Cortex of kidney (tissue), 1 donor: ENCODE measurements at places on chromosomes 1 and 21.

GRCh38 chr1:104463126-104463697 lies 713.5 kb downstream of the AMY1C start:
- no peak for DNase-seq

- DNase-seq, result peak; percentile 77
These were observed 39.3 kb upstream of the HMGN1 start for GRCh38 chr21:39388038-39388810.

DNA sequence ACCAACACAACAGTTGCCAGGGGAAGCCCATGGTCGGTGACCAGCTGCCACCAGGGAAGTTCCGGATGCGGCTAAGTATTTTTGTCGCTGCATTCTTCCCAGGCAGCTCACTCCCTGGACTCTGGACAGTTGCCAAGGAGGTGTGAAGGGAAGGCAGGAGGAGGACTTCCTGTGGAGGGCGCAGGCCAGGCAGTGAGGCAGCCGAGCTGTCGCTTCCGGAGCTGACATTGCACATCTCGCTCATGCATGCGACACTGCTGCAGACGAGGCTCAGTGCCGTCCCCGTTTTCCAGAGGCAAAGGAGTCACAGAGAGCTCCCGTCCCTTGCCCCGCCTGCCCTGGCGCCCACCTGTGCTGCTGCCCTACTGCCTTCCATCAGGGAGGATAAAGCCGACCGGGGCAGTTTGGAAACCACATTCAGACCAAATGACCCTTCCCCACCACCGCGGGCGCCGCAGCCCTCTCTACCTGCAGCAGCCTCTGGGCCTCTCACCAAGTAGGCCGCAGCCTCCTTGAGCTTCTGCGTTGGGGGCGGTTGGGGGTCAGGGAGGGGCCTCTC lies 81.4 kb downstream of the NENF start:
- no peak for DNase-seq

- no peak for DNase-seq
These were observed 5.8 kb upstream of the SRP9 start for GRCh38 chr1:225771661-225772322.

- DNase-seq, result no peak
These were observed 3.5 kb downstream of the TRIM67 start for GRCh38 chr1:231165371-231165770.

DNA sequence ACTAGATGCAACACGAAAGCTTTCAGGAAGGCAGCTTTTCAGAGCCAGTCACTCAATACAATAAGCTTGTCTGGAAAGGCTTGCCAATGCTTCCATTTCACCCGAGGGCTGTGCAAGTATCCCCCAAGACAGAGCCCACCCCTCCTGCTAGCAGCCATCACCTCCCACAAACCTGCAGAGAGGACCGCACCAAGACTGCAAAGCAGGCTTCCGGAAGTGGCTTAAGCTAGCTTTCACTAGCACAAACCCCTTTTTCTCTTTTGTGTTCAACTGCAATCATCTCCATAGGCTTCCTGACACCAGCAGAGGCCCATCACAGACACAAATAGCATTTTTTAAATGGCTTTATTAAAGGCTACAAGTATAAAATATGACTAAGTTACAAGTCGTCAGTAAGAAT lies 31.5 kb downstream of the C1orf198 start:
- no peak for DNase-seq

DNA sequence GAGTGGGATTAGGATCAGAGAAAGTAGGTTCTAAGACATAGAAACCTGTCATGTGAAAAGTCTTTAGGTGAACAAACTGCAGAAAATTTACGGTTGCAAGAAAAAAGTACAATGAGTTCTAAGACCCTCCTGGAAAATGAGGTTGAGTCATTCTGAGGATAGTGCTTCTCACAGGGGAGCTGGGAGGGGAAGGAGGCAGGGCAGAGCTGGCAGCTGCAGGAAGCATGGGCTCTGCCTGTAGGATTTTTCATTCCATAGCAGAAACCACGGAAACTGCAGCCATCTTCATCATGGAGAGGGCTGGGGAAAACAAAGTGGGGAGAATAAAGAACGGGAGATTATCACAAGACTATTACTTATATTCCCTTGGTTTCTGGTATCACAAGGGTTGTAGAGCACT lies 25.8 kb upstream of the THEM4 start:
- no peak for DNase-seq

DNA sequence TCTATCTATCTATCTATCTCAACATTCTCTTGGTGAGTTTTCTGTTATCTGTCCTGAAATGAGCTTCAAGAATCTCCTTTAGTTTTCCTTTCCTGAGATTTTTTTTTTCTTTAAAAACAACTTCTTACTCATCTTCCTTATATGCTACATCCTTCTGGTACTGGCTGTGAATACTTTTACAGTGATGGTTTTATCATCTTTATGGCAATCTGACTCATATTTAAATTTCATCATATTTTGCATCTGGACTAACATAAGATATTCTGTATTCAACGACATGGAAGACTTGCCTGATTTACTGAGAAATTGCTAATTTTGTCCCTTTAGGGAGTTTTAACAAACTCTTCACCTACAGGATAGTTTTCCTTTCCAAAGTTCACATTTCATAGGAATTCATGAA lies 33.0 kb downstream of the PDE4B start:
- no peak for DNase-seq

DNA sequence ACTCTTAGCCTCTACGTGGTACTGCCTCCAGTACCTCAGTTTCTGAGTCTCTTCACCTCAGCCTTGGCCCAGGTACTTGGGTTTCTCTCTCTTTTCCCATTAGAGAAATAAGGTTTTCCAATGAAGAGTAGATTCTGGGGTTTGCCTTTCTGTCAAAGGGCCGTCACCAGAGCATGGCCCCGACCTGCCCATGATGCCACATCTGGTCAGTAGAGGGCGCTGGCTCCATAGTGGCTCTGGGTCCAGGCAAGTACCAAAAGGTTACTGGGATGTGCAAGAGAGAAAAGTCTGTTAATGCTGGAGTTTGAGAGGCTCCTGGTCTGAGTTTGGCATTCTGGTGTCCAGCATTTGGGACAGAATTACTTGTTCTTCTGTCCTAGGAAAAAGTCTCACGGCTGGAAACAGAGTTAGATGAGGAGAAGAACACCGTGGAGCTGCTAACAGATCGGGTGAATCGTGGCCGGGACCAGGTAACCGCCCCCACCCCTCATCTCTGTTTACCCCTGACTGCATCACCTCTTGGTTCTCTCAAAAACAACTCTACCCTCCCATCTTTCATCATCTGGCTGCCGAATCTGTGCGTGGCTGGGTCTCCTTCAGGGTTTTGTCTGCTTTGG lies 5.3 kb upstream of the TUFT1 start:
- no peak for DNase-seq

DNA sequence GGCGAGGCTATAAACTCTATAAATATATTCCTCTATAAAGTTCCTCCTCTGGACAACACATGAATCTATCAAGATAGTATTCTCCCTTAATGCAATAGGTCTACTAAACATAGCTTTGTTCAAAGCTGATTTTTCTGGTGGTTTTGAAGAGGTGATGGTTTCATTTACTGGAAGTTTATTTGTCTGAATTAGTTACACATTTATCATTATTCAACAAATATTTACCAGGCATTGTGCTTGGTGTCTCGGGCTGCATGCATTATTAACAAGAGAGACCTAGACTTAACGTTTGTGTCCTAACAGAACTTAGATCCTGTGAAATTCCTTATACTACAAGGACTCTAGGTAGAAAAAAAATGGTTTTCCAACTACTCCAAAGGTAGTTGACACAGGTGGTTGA lies 511.4 kb upstream of the B3GALT2 start:
- no peak for DNase-seq

GRCh38 chr21:43686811-43687565 lies 27.6 kb downstream of the RRP1B start:
- DNase-seq, result no peak

DNA sequence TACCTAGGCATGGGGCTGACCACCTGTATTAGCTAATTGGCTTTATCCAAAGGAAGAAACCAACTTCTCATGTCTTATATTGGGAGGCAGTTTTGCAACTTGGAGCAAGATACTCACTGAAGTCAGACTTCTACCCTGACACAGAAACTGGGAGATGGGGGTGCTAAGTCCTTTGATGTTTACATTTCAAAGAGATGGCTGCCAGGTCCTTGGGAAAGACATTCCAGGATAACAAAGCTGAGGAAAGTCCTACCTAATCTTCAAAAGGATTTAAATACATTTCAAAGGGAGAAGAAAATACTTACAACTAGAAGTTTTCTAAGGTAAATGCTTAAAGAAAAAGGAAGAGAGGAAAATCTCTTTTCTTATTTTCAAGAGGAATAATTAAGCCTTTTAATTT lies 62.1 kb downstream of the FH start:
- DNase-seq, result no peak

GRCh38 chr21:34836103-34836932 lies 167.5 kb downstream of the CLIC6 start:
- DNase-seq, result no peak

- DNase-seq, result no peak
These were observed 48.0 kb downstream of the CAPN8 start for GRCh38 chr1:223617323-223618070.

DNA sequence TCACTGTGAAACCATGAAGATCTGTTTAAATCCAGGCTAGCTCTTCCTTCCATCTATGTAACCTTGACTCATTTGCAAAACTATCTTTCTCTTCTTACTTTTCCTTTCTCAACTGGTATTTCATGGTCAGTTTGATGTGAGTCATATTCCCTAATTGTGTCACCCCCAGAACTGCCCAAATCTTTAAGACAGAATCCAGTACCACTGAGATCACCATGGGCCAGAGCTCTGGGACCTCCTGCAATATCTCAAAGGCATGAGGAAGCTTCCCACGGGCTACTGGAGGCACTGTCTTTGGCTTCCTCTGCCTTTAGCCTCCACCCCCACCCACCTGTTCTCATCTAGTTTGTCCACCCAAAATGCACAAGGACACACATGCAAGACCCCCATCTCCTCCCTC lies 274.4 kb upstream of the FMN2 start:
- DNase-seq, result no peak

GRCh38 chr1:109482791-109483671 lies 674 bp upstream of the ATXN7L2 start:
- no peak for DNase-seq
